ENCODE measurements at places on chromosomes 3 and 15.
A peak's percentile ranks its signal among the peaks of the same experiment; 100 is the strongest.

DNA sequence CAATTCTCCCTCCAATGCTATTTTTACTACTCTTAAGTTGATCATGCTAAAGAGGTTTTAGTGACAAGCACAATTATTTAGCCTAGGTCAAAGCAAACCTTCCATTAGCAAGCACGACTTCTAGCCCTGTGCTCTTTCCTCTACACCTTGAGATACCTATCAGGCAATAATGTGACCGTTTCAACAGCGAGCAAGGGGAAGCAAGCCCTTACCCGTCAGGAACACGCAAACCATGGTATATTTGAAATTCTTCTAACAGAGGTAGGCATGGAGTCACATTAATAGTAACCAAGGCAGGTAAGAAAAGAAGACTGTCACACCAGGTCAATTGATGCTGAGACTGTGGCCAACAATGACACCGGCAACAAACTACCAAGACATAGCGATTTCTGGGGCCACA, 68.9 kb upstream of the VGLL4 start:
- no peaks in the 10 kb centered on the region for H3K27me3 ChIP-seq
- H3K36me3 ChIP-seq, result no peaks in the 10 kb centered on the region

DNA sequence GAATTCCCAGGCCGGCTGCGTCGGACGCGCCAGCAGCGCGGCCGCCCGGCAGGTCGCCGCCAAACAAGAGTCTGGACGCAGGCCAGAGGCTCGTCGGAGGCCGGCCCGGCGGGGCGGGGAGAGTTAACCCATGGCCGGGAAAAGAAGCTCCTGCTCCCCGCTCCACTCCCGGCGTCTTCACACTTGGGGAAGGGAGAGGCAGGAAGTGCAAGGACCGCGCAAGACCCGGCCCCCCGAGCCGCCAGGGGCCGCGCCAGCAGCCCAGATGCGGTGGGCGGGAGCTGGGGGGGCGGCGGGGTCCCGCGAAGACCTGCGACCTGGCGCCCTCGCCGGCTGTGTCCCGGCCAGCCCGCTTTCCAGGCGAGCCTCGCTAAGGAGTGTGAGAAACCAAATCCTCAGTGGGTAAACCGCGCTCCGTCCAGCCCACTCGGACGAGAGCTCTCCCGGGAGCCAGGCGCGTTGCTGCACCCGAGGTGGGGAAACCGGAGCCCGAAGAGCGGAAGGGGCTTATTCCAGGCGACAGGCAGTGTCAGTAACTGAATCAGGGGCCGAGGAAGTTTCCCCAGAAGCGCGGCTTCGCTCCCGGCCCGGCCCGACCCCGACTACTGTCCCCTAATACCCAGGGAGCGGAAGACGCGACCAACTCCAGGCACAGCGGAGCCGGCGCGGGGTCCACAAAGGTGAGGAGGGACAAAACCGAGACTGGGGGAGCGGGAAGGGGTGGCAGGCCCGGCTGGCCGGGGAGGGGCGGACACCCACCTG, 721 bp downstream of the ADAMTS7 start:
- H3K36me3 ChIP-seq, result no peaks in the 10 kb centered on the region
- H3K4me3 ChIP-seq, result peak overlapping the region; percentile 36
- peak overlapping the region; percentile 28 for H3K27ac ChIP-seq
- H3K4me1 ChIP-seq, result peaks cover 19% of the 10 kb centered on the region

GRCh38 chr15:86677278-86677677, 597.6 kb downstream of the AGBL1 start:
- no peak overlapping the region for H3K4me3 ChIP-seq
- H3K27me3 ChIP-seq, result no peaks in the 10 kb centered on the region
- no peaks in the 10 kb centered on the region for H3K36me3 ChIP-seq
- H3K4me1 ChIP-seq, result no peaks in the 10 kb centered on the region
- no peak overlapping the region for H3K27ac ChIP-seq

- no peaks in the 10 kb centered on the region for H3K36me3 ChIP-seq
- H3K4me3 ChIP-seq, result peak overlapping the region; percentile 37
- peaks cover 25% of the 10 kb centered on the region for H3K4me1 ChIP-seq
- peak overlapping the region; percentile 97 for H3K27ac ChIP-seq
- no peaks in the 10 kb centered on the region for H3K27me3 ChIP-seq
Measured at GRCh38 chr3:51982352-51982837, 940 bp upstream of the ACY1 start.

DNA sequence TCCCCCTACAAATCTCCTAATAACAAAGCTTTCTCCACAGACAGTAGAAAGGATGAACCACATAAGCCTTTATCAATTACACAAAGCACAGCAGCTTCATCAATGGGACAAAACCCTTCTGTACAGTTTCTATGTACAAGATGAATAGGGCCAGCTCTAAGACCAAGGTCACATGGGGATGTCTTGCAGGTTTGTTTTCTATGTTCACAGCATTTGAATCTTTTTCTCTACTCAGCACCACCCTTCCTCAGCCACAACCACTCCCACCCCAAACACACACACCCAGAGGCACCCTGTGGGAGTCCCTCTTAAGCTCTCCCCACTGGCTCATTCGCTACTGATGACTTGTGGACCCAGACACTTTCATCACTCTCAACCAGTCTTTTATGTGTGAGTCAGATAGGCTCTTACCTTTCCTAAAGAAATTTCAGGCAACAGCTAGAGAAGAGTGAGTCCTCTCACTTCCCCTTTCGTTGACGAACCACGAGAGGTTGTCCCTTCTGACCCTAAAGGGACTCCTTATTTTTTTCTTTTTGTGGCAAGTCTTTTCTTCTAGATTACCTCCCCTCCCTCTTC, 57.9 kb downstream of the ARHGAP31 start:
- DNase-seq, result no peak
- no peak overlapping the region for H3K27ac ChIP-seq
- no peaks in the 10 kb centered on the region for H3K36me3 ChIP-seq
- no peaks in the 10 kb centered on the region for H3K27me3 ChIP-seq
- no peak overlapping the region for H3K4me3 ChIP-seq
- H3K4me1 ChIP-seq, result no peaks in the 10 kb centered on the region

DNA sequence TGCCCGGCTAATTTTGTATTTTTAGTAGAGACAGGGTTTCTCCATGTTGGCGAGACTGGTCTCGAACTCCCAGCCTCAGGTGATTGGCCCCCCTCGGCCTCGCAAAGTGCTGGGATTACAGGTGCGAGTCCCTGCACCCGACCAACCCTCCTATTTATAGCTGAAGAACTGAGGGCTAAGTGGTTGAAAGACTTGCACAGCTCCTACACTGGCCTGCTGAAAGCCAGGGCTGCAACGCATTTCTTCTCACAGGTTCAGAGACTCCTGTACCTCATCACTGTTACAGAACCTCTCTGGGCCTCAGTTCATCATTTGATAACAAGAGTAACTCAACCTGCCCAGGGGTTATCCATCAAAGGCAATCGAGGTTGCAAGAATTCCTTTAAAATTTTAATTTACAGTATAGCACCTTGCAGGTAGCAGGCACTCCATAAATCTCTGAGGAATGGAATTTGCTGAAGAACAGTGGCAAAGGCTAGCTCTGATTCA, 626.5 kb upstream of the TBL1XR1 start:
- peaks cover 11% of the 10 kb centered on the region for H3K4me1 ChIP-seq
- no peaks in the 10 kb centered on the region for H3K36me3 ChIP-seq
- no peak overlapping the region for H3K4me3 ChIP-seq
- no peak overlapping the region for H3K27ac ChIP-seq
- H3K27me3 ChIP-seq, result no peaks in the 10 kb centered on the region

- H3K4me3 ChIP-seq, result no peak overlapping the region
- H3K27ac ChIP-seq, result no peak overlapping the region
- H3K36me3 ChIP-seq, result peaks cover 2% of the 10 kb centered on the region
- H3K4me1 ChIP-seq, result peaks cover 39% of the 10 kb centered on the region
Measured at GRCh38 chr3:47901280-47901833, 98.4 kb downstream of the DHX30 start.
